Right cardiac atrium (tissue), 5 donors: ENCODE measurements at places on chromosomes 1 and 21. TPM values are rescaled to one million over a fixed set of nuclear protein-coding genes. Genes with fewer than 3 reads are reported as not detected.

The PDC gene
- total RNA-seq = not detected

The ARHGEF16 gene
- total RNA-seq = 2.1 TPM

The CFHR1 gene
- not detected for total RNA-seq

The KRTAP8-1 gene
- total RNA-seq = not detected

The EXTL1 gene
- total RNA-seq = 3.0 TPM

The EPRS1 gene
- 66.4 TPM for total RNA-seq

DNA sequence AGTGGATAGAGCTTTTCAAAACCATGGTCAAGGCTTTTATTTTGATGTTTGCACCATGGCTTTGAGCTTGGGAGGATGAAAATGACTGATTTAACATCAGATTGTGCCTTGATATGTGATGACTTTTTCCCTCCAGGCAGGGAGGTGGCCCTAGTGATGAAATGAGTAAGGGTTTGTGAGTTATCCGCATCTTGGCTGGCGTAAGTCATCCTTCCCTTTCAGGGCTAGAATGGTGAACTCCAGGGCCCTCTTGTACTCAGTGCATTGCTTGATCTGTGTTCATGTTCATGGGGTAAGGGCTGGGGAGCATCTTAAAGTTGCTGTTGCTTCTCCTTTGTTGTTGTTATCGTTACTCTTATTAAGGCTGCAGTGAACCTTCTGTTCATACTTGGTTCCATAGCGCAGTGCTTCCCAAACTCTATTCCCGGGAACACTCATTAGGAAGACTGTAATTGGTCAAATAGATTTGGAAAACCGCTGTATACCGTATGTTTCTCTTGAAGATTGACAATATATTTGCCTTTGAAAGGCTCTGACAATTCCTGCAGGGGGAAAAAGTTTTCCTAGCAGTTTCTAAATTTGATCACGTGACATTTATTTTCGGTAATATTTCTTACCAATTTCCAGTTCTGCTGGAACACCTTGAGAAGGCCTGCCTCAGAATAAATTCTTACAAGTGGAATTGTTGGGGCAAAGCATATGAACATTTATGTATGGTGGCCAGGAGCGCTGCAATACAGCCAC lies 23.1 kb downstream of the GPR137B start:
- DNase-seq = no peak

DNA sequence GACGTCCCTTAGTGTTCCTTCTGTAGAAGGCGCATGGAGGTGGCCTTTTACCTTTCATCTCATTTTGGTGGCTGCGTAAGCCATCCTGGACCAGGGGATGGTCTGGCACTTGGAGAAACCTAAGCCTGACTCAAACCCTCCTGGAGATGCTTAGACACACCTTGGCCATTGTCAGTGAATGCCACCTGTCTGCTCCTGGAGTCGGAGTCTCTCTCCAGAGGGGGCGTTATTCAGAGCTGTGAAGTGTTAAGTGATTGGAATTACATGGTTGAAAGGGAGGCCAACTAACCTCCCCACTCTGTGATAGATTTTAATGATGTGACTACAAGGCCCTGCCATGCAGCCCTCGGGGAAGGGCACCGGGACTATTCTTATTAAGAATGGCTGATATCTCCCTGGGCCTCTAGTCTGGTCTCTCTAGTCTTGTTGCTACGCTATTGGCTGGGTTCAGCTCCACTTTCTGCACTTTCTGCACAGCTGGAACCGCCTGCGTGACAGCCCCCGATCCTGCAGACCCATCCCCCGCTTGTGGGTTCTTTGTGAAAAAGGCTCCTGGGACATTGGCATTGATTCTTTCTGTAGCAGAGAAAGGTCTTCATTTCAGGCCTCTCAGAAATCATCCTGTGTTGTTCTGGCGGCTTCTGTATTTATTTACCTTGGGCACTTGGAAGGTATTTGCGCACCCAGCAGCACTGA lies 4.2 kb downstream of the RASSF5 start:
- DNase-seq = no peak

DNA sequence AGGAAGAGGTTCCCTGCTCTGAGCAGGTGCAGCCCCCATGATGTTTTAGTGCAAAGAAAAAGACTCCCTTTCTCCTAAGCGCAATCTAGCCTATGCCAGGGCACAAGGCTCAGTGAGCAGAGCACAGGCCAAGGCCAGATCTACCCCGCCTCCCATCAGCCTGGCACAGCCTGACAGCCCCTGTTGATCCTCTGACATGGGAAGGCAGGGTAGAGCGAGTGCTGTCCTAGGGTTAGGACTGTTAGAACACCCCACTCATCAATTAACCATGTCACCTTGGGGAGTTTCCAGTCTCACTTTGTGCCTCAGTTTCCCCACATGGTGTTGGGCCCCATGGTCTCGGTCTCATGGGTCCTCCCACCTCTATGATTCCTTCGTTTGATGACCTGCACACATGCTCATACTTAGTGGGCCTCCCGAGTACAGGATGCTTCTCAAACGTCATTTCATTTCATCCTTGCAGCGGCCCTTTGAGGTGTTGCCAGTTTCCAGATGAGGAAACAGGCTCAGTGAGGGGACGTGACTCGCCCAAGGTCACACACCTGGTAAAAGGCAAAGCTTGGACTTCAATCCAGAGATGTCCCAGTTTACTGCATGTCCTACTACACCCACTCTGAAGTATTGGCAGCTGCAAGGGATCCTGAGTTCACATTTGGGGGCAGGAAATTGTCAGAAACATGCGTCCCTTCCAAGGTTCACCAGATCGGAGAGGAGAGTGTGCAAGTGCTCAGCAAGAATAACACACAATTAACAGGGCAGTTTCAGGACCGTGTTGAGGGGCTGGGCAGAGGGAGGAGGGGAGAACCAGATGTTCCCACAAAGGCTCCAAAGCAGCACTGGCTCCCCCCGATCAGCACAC lies 213.3 kb downstream of the TRABD2B start:
- DNase-seq = no peak

GRCh38 chr1:62800825-62801306 lies 16.9 kb downstream of the ATG4C start:
- no peak for DNase-seq

- DNase-seq = no peak
Measured at GRCh38 chr1:159675046-159675445, 39.3 kb downstream of the CRP start.

DNA sequence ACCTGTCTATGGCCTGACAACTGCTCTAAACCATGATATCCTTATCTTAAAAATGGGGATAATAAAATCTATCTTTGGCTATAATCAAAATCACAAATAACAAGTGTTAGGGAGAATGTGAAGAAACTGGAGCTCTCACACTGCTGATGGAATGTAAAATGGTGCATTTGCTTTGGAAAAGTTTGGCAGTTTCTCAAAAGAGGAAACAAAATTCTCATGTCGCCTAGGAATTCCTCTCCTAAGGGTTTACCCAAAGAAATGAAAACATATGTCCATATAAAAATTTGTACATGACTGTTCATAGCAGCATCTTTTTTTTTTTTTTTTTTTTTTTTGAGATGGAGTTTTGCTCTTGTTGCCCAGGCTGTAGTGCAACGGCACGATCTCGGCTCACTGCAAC lies 64.3 kb downstream of the ZNF281 start:
- DNase-seq = no peak

DNA sequence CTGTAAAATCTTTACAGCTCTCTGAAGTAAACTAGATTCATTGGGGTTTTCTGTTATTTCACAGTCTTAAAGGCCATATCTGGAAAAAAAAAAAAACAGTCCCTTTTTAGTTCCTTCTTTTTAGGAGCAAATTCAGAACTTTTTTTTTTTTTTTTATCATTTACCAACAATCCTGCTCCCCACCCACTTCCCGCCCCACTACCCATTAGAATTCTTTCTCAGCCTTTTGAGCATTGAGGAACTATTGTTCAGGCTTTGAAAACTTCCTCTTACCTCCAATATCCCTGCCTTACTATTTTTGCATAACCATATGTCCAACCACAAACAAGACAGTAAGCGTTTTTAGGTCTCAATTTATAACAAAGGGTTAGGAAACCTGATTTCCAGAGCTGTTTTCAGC lies 330.1 kb downstream of the PLPP3 start:
- DNase-seq = peak; percentile 51

GRCh38 chr1:204261746-204262505 lies 48.1 kb upstream of the GOLT1A start:
- DNase-seq = no peak

DNA sequence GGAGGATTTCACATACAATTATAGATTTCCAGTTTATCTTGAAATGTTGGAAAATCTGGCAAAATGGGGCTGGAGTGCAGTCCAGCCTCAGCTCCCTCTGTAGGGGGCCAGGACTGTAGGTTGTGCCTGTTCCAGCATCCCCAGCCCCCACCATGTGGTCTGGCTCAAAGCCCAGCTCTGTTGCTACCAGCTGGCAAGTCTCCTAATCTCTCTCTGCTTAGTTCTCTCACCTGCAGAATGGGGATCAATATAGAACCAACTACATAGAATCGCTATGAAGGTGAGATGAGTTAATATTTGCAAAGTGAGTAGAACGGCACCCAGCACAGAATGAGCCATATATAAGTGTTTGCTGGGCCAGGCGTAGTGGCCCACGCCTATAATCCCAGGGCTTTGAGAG lies 50.0 kb upstream of the TARDBP start:
- DNase-seq = no peak

DNA sequence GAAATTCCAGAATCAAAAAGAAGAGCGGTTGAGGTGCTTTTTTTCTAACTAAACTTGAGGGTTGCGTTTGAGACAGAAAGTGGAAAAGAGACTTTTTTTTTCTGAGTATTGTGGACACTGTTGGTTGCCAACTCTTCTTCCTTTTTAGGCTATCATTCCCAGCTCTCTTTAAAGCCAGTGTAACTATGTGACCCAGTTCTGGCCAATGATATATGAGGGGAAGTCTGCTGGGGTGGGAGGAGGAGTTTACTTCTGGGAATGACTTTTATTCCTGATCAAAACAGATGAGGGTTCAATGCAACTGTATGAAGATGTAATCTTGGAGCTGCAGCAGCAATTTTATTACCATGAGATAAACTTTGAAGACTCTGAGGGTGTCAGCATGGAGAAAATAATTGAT lies 17.3 kb upstream of the NMNAT2 start:
- DNase-seq = no peak

GRCh38 chr1:12776801-12777557 lies 3.4 kb downstream of the PRAMEF12 start:
- DNase-seq = no peak

DNA sequence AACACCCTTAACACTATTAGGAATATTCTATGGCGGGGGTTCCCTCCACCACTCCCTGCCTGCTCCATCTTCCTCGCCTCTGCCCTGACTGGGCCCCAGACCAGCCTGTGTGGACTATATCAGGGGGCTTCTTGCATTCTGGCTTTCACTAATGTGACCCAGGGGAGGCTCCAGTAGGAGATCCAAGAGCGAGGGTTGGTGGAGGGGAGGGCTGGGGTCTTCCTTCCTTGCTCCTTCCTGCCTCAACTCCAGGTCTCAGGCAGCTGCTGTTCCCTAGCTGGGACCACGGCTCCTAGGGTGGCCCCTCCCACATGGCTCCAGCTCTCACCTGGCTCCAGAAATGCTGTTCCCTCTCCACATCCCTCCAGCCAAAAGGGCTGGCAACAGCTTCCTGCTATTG lies 257.4 kb downstream of the MATN1 start:
- DNase-seq = no peak

- DNase-seq = no peak
Measured at GRCh38 chr1:228313536-228314277, 92.9 kb downstream of the TRIM11 start.

- DNase-seq = no peak
Measured at GRCh38 chr21:41885341-41886024, 6.3 kb upstream of the PRDM15 start.

DNA sequence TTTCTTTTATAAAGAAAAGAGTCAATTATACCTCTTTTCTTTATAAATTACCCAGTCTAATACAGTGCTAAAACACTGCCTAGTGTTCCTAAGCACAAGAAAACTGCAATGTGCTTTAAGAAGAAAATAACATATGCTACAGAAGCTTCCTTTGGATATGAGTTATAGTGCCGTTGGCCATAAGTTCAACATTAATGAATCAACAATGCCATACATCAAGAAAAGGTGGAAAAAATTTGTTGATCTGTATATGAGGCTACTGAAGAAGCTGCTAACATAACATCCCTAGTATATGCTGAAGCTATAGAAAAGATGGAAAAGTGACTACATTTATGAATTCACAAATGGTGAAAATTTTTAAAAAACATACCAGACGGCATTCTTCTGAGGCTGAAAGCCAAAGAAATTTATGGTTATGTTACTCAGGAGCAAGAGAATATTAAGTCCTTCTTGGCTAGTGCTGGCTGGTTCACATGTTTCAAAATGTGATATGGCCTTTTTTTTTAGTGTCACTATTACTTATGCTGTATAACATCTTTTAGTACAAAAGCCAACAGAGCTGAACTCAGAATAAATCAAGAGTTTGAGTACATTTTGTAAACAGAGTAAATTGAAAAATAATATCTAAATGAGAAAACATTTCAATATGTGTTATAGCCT lies 743.2 kb upstream of the RGS18 start:
- no peak for DNase-seq

- no peak for DNase-seq
Measured at GRCh38 chr1:145917595-145917994, 922 bp downstream of the PEX11B start.

DNA sequence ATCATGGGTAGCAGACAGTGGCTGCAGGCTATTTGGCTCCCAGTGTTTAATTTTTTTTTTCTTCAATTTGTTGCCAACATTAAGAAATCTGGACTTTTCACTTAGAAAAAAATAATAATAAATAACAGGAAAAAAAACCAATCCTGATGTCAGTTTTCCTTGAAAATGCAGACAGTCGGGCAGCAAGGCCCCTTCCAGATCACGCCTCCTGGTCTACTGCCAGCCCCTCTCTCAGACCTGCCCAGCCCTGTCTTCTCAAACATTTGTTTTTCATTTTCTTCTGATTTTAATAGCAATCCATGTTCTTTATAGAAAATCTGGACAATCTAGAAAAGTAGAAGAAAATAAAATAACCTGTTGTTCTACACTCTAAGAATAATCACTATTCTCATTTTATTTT lies 15.5 kb downstream of the IFNGR2 start:
- DNase-seq = peak; percentile 94

DNA sequence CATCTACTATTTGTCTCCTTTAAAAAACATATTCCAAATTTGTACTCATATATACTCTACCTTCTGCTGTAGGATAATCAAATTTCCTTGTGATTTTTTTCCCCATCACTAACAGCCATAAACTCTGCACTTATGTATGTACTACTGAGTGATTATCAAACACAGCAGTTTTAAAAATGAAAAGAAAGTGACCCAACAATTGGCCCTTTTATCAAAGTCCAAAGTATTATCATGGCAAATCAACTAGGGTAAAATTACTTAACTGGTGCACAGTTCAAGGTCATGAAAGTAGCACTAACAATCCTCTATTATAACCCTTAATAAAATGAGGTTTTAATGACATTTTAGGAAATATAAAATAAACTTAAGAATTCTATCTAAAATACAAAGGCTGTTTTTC lies 11.6 kb downstream of the ANGPTL3 start:
- DNase-seq = no peak

- DNase-seq = no peak
Measured at GRCh38 chr1:42168763-42169162, 4.2 kb upstream of the GUCA2A start.

DNA sequence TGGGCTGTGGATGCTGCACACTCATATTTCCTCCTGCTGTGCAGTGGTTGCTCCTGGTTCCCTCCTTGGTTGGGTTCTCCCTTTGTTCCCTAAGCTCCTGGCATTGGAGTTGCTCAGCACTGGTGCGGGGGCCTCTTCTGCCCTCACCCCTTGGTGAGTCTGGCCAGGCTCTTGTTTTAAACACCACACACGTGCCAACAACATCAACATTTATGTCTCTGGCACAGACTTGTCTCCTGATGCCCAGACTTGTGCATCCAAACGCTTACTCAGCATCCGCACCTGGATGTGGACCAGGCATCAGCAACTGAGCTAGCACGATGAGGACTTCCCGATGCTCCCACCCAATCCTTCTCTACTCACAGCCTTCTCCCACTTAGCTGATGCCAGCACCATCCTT lies 627.6 kb downstream of the NPHP4 start:
- no peak for DNase-seq
